Effector CD8-positive, alpha-beta T cell (primary cell): ENCODE measurements at places on chromosomes 11 and 22.

DNA sequence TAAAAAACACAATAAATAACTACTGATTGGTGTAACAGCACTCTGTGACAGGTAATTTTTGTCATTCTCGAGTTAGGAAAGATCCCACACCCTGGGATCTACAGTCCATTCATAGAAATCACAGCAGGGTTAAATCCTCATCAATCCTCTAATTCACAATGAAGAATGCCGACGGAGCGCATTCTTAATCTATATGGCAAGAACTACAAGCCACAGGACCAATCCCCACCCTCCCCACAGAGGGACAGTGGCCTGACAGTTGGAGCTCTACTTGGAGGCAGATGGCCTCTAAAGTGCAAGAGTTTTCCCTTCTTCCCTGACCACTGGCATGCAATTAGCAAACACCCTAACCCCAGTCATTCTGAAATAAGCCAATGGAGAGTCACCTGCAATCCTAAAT, 34.2 kb downstream of the TCF20 start:
- DNase-seq = no peak

- no peak for DNase-seq
Observed at GRCh38 chr22:29799217-29799680, 32.1 kb downstream of the UQCR10 start.

- no peak for DNase-seq
Observed at GRCh38 chr11:107182978-107183377, 164.7 kb upstream of the GUCY1A2 start.

DNA sequence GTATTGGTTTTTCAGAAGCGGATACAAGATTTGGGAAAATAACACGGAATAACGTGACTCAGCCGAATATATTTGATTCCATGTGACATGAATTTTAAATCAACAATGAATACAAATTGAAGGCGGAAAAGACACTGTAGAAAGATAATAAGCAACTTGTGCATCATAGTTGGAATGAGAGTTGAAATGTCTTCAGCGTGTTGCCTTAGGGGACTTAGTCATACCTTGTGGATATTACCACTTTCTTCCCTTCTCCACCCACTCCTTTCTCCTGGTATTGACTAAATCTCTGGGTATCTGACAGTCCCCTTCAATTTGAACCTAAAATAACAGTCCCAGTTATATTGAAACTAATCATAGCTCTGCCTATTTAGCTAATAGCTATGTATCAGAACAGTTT, 2373.1 kb upstream of the RAG2 start:
- no peak for DNase-seq

DNA sequence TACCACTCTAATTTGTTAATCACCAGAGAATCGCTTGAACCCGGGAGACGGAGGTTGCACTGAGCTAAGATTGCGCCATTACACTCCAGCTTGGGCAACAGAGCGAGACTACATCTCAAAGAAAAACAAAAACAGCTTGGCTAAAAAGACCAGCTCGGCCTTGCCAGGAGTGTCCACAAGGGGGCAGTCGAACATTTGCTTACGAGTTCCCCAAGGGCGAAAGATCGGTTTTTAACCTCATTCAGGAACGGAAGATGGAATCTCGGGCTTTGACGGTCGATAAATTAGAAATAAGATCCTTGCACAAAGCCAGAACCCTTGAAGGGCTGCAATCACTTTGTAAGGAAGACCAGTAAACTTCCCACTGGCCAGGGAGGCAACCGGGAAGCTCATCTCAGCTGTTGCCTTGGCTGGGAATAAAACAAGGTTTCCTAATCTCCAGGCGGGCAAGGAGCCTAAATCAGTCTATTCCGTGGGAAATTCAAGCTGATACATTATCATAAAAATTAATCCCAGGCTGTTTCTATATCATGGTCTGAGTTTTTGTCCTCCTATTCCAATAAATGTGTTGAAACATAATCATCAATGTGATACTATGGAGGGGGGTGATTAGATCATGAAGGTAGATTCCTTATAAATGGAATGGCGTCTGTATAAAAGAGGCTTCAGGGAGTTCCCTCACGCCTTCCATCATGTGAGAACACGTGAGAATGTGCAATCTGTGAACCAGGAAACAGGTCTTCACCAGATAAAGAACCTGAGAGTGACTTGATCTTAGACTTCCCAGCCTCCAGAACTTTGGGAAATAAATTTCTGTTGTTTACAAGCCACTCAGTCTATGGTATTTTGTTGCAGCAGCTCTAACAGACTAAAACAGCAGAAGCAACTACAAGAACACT, 14.9 kb upstream of the SLC29A2 start:
- peak; percentile 73 for DNase-seq

- no peak for DNase-seq
Observed at GRCh38 chr11:74680035-74680671, 51.1 kb downstream of the CHRDL2 start.

GRCh38 chr11:115242982-115243381, 261.2 kb downstream of the CADM1 start:
- no peak for DNase-seq

GRCh38 chr11:127648583-127648982, 648.0 kb upstream of the KIRREL3 start:
- no peak for DNase-seq
